Caudate nucleus (tissue), 63 donors: ENCODE measurements at places on chromosomes 7 and 10.

DNA sequence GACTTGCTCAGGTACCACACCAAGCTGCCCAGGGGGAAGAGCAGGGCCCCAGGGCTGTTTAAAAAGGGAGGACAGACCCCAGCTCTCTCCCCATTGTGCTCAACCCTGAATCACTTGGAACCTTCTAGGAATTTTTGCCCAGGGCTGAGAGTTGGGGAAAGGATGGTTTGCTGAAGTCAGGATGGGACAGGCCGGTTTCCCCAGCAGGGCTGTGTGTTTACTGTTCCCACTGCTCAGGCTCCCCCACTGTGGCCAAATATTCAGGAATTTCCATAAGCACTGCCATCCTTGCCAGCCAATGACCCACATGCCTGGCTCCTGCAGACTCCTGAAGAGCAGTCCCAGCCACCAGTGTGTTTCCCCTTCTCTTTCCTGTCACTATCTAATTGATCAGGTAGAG lies 120.7 kb downstream of the WDFY4 start:
- DNase-seq: no peak

DNA sequence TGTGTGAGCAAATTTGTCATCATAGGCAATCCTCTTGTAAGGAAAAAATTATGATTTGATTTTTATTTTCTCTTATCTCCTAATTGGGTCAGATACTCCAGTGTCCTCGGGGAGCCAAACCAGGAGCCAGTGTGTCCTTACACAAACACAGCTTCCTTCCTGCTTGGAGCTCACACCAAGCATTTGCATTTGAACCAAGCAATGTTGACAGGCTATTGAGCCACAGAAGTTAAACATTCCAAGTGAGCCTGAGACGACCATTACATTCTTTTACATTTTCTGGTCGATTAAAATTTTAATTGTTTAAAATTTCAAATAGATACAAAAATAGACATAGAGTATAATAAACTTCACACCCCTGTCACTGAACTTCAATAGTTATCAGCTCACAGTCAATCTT lies 194.8 kb downstream of the CFTR start:
- no peak for DNase-seq

DNA sequence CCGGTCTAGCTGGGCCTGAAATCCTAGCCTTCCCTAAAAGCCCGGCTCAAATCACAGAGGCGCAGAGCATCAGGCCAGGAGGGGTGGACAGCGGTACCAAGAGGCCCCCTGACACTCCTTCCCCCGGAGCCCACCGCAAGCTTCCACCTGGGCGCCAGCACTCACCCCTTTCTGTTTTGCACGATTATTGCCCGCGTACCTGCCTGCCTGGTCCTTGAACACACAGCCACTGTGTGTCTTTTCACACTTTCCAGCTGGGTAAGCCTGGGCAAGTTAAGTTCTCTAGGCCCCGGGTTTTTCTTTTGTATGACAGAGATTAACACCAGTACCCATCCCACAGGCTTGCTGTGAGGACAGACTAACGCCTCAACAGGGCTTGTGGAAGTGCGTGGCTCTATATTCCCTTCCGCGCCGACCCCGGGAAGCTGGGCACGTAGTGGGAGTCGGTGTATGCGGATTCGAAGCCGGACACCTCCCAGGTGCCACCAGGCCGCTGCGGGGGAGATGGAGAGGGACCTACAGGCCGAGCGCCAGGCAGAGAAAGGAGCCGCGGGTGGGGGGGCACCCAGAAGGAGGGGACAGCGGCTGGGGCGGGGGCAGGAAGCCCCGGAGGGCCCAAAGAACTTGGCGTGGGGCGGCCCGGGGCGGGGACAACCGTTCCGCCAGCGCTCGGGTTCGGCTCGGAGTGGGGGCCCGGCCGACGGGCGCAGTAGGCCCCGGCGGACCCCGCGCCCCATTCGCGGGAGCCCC lies 792 bp downstream of the ZNF746 start:
- DNase-seq: no peak

DNA sequence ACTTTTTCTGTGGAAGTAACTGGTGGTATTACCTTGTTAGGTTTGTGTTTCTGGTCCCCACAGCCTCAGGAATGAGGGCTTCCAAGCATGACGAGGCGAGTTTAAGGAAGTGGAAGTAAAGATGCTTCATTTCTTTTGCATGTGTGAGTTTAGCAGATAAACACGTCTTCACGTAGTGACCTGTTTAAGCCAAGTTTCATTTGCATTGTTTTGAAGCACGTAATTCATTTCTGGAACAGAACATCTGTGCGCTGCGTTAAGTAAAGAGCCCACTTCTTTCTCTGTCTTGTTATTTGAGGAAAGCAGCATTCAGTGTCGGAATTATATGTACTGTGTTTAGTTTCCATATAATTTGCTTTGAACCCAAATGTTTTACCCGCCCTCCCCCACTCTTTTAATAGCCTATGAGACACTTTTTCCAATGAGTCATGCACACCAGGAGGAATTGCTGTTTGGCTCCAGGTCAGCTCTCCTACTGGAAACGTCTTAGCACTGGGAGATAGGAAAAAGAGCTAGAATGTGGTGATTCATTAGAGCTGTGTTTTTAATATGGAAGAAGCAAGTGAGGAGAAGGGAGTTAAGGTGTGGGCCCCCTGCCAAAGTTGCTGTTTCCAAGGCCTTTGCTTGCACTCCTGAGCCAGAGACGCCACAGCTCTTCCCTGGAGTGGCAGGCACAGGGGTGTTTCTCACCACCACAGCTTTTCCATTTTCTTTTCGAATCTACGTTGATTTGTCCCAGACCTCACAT lies 36.7 kb downstream of the BTBD16 start:
- no peak for DNase-seq

DNA sequence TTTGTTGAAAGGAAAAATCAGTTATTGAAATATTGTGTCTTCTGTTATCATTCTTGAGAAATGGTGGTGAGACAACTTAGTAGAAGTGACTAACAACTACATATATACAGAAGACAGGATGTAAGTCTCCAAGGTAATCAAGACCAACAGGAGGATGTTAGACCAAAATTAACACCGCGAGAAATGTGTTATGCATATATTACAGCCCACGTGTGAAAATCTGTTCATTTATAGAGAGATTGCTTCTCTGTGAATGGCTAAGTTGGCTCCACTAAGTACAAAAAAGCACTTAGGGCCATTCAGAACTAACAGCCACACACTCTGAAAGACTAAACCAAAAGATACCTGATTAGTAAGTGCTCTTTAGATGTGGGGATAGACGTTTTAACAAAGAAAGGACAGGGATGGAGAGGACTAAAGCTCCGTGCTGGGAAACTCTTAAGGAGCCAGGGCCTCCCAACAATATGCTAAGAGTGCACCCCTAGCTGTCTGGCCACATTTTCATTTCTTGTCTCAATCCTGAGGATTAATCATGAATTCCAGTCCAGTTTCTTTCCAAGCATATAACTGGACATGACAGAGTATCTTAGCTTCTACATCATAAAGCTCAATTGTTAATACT lies 26.5 kb downstream of the HDAC9 start:
- no peak for DNase-seq

DNA sequence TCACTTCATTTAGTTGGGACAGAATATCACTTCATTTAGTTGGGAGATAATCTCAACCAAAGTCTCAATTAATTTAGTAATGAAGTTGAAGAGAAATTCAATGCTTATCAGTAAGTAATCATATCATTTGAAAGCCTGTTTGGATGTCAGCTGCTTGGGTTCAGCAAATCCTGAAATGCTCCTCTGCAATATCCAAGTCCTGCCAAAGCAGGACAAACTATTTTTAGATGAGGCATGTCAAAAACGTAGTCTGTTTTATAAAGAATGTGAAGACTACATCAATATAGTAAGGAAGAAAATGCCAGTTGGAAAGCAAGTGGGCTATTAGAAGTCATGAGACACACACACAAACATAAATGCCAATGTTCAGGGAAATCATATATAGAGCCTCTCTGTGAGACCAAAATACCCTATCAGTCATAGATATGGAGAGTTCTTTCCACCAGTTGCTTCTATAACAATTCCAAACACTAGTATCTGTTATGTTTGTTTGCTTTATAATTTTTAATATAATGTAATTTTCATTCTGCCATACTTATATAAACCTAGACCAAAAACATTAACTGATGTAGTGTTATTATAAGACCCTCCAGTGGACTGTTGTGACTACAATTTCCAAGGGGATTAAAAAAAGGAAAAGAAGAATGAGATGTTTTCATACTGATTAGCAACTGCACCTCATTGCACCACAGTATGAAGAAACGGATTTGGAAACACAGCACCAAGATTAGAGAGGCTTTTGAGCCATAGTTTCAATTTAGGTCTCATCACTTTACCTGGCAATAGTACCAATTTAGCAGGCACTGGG lies 160.7 kb downstream of the LRRTM3 start:
- no peak for DNase-seq

DNA sequence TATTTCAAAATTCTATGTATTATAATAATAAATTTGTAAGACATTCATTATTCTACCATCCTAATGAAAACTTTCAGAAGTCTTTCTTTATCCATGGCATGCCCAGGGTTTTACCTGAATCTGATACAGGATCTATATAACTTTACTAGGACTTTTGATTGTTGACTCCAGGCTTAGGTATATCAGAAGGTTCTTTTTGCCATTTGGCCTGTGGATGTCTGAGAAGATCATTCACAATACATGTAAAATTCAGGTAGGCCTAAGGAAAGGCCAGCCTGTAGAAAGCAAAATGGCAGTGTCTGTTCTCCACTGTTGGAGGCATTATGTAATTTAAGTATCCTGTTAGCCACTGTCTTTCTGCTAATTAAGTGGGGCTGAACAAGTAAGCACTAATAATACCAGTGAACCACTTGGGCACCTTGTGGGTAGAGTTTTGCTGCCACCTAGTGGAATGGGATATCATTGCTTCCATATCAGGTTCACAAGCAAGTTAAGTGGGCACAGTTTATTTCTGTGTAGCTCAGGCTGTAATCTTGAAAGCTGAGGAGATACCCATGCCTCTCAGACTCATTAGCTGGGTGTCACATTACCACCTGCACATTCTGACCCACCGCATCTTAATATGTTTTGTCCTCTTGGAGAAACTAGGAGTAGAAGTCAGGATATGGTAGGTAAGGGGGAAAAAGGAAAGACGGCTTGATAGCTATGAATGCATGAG lies 105.5 kb downstream of the SEPTIN7 start:
- DNase-seq: peak; percentile 10

DNA sequence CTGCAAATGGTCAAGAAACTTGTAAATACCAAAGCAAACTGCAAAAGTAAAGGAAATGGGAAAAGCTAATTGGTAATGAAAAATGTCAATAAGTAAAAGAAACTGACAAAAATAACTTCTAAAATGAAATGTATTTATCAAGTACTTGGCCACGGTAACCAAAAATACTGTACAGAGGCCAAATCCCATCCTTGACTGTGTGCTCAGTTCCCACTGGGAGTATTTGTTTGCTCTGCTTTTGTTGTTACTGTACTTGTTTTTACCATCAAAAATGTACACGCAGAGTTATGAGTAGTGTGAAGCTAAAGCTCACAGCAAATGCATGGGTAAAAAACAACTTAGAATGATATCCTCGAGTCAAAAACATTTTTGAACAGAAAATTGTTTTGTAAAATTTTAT lies 31.1 kb downstream of the ENKUR start:
- DNase-seq: no peak

GRCh38 chr7:116030651-116031276 lies at the start of gene TFEC:
Gene TFEC (minus strand): TSS chr7:116030763. CDS start chr7:115984441, 46,322 bp downstream.
- DNase-seq: no peak

DNA sequence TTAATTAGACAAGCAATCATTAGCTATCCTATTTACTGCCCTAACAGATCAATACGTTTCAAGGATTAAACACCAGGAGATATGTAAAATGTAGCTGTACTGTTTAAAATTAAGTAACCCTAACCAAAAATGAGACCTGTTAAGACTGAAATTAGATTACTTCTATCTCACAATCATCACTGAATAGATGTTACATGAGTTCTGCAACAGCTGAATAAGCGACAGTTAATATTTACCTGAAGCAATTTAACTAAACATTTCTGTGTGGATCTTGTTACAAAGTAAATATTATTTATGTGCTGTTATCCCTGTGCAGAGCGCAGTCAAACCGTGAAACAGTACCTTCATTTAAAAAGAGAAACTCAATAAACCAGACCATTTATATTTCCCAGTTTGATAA lies 122.5 kb downstream of the RELN start:
- DNase-seq: no peak

DNA sequence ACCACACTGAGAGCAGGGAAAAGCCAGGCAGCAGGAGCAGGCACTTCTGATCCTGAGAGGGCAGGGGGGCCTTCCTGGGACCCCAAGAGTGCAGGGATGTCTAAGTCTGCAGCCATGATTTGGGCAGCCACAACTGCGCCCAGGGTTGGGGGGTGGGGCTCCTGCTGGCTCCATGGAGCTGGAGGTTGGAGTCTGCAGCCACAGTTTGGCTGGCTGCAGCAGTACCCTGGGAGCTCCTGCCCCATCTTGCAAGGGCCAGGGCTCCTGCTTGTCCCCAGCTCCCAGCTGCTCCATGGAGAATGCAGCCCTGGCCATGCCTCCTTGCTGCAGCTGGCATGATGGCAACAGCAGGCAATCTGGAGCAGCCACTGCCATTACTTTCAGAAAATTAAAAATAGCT lies 679.7 kb upstream of the LRRTM3 start:
- no peak for DNase-seq

- no peak for DNase-seq
Observed at GRCh38 chr10:7605565-7606295, 61.0 kb downstream of the ITIH5 start.

- DNase-seq: no peak
Observed at GRCh38 chr7:22208799-22209198, 148.2 kb downstream of the RAPGEF5 start.

- no peak for DNase-seq
Observed at GRCh38 chr10:97518301-97519043, 19.7 kb downstream of the UBTD1 start.

DNA sequence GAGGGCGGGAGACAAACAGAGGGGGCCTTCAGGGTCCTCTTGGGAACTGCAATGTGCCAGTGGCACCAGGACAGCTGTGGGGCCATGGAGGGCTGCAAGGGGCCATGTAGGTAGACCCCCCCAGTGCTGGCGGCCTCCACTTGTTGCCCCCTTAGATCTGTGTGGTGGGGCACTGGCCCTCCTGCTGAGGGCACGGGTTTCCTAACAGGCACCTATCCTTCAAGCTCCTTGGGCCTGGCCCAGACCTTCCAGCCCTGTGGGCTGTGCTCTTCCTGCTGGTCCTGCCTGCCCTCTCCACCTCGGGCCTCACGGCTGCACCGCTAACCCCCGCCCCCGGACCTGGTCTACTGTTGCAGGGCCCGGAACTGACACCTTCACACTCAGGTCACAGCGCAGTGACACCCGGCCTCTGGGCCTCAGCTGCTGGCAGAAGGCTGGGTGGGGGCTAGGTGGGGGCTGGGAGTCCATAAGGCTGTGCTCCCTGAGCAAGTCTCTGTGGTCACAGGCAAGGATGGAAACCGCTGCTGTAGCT lies 12.6 kb downstream of the RASGEF1A start:
- DNase-seq: no peak

DNA sequence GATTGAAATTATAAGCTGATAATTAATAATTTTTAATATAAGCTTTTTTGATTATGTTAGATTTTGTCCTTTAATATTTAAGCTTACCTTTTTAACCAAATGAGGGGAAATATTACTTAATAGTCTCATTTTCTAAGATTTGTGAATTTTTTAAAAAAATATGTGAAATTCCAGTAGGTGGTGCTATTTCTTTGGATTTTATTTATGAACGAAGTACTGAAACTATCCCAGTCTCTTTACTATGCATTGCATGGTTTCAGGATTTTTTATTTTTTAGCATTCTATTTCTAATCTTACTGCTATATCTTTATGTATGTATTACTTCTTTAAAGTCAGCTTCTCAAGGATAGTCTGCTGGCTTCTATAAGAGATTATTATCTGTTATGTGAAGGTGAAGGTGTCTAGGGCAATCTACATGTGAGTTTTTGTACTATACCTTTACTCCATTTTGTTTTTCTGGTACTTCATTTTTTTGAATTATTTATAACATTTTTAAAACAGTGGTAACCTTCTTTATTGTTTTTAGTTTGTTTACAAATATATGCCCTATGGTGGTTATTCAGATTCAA lies 78.3 kb downstream of the ATRNL1 start:
- DNase-seq: no peak
